ENCODE measurements at places on chromosomes 5 and 9. TPM values are rescaled to one million over a fixed set of nuclear protein-coding genes. Genes with fewer than 3 reads are reported as not detected.

ANKRD34B gene
- total RNA-seq, result not detected

ST8SIA4 gene
- total RNA-seq, result 5.4 TPM

GDF9 gene
- 0.30 TPM for total RNA-seq

CBY3 gene
- total RNA-seq, result not detected

ARID3C gene
- not detected for total RNA-seq

RASGRF2 gene
- 6.5 TPM for total RNA-seq

IQGAP2 gene
- total RNA-seq, result 7.8 TPM

MYOZ3 gene
- 3.2 TPM for total RNA-seq

POU5F2 gene
- 0.30 TPM for total RNA-seq

C6 gene
- 44.6 TPM for total RNA-seq

GPR21 gene
- 0.72 TPM for total RNA-seq

GKAP1 gene
- total RNA-seq, result 25.3 TPM

HTR1A gene
- not detected for total RNA-seq

SEMA6A gene
- 6.4 TPM for total RNA-seq

CDH12 gene
- total RNA-seq, result not detected

IL7R gene
- 1.5 TPM for total RNA-seq

DMRT3 gene
- total RNA-seq, result not detected

UAP1L1 gene
- 12.6 TPM for total RNA-seq

FBLL1 gene
- total RNA-seq, result not detected

EIF4E1B gene
- not detected for total RNA-seq

CACNA1B gene
- 0.20 TPM for total RNA-seq

SH2D3C gene
- 18.3 TPM for total RNA-seq

BRD9 gene
- 26.1 TPM for total RNA-seq

PRR7 gene
- 0.40 TPM for total RNA-seq

PCDHA10 gene
- 0.15 TPM for total RNA-seq

PLAC8L1 gene
- 0.45 TPM for total RNA-seq

SOHLH1 gene
- total RNA-seq, result not detected

ADAMTSL2 gene
- total RNA-seq, result 5.1 TPM

LEAP2 gene
- total RNA-seq, result 0.89 TPM

SIGMAR1 gene
- 23.1 TPM for total RNA-seq

DCANP1 gene
- total RNA-seq, result not detected

CNTNAP3B gene
- 7.2 TPM for total RNA-seq
